Tongue (tissue), 3 donors: ENCODE measurements at places on chromosomes 3 and 15.
A peak's percentile ranks its signal among the peaks of the same experiment; 100 is the strongest.

- DNase-seq, result no peak
These were observed 278.9 kb upstream of the STT3B start for GRCh38 chr3:31253782-31254181.

DNA sequence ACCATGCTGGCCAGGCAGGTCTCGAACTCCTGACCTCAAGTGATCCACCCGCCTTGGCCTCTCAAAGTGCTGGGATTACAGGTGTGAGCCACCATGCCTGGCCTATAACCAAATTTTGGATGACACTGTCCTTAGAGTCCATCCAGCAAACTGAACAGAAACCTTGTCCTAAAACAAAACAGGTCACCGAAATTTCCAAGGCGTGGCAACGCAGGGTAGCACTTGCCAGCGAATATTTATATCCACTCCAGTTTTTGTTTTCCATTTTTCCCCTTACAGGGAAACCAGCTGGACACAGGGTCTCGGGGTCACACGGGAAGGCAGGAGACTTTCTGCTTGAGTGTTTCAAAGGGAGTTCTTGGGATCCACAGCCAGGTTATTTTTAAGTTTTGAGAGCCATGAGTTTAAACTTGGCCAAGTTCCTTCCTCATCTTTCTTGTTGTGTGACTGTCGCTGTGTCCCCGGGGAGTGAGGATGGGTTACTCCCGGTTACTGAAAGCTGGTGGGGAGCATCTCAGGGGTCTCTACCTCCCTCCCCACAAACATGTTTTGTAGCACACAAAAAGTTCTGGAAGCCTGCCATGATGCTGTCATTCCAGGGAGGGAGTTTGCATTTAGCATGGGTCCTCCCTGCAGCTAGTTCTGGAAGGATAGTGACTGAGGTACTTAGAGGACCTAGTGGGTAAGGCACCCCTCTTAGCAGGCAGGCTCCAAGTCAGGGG, 12.6 kb downstream of the LIMD1 start:
- DNase-seq, result peak; percentile 83

GRCh38 chr15:62075595-62076277, 9.0 kb downstream of the C2CD4A start:
- DNase-seq, result peak; percentile 71

DNA sequence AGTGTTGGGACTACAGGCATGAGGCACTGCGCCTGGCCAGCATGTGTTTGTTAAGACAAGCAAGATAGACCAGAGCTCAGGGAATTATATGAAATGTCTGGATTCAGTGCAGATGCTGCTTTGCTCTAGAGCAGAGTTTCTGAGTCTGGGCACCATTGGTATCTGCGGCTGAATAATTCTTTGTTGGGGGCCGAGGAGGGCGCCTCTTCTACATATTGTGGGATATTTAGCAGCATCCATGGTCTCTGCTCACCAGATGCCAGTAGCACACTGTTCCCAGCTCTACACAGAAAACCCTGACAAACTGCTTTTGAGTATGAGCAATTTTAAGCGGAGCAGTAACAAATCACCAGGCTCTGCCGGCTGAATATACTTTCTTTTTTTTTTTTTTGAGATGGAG, 3.6 kb upstream of the LDHAL6B start:
- DNase-seq, result no peak

DNA sequence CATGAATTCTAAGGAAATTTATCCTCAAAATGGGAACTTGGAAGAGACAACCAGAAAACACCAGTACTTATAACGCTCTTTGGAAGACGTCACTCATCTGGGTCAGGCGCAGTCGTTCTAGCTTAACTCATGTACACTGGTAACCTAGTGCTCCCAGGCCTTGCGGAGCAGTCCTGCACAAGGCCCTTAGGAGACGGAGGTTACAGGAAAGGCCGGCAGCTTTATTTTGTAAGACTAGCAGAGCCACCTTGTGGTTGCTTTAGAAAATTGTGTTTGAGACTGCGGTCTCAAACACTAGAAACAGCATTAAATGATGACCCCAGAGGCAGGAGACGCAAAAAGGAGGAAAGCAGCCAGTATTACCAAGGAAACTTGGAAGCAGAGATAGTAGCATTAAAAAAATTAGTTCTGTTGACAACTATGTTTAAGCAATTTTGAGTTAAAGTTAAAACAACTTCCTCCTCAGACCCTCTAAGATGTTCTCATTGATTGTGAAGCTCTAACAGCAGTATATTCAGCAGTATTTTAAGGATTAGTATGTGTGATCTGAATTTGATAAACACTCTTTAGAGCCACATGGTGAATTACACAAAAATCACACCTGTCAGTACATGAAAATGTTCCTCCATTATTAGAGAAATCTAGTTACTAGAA, 141.9 kb upstream of the C2CD4B start:
- DNase-seq, result peak; percentile 77

GRCh38 chr15:67039384-67040075, 25.9 kb upstream of the SMAD3 start:
- no peak for DNase-seq

DNA sequence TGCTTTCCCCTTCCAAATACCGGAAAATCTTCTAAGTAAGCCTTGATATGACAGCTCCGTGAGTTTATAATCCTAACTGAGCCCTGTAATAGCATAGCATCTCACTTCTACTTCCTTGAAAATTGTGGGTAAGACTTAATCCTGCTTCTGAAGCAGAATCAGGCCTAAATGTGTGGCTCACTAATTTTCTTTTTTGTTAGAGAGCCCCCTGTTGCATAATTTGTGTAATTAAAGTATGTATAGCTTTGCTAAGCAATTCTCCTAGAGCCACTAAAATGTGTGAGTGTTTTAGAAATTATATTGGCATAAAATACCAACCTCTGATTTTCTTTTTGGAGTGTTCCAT, 304.4 kb downstream of the FGF12 start:
- peak; percentile 45 for DNase-seq
